Hematopoietic multipotent progenitor cell (in vitro differentiated cells): ENCODE measurements at places on chromosomes 7 and 10.
A peak's percentile ranks its signal among the peaks of the same experiment; 100 is the strongest.

GRCh38 chr10:11934262-11934661 is 108.3 kb downstream of the UPF2 start:
- DNase-seq, result no peak

DNA sequence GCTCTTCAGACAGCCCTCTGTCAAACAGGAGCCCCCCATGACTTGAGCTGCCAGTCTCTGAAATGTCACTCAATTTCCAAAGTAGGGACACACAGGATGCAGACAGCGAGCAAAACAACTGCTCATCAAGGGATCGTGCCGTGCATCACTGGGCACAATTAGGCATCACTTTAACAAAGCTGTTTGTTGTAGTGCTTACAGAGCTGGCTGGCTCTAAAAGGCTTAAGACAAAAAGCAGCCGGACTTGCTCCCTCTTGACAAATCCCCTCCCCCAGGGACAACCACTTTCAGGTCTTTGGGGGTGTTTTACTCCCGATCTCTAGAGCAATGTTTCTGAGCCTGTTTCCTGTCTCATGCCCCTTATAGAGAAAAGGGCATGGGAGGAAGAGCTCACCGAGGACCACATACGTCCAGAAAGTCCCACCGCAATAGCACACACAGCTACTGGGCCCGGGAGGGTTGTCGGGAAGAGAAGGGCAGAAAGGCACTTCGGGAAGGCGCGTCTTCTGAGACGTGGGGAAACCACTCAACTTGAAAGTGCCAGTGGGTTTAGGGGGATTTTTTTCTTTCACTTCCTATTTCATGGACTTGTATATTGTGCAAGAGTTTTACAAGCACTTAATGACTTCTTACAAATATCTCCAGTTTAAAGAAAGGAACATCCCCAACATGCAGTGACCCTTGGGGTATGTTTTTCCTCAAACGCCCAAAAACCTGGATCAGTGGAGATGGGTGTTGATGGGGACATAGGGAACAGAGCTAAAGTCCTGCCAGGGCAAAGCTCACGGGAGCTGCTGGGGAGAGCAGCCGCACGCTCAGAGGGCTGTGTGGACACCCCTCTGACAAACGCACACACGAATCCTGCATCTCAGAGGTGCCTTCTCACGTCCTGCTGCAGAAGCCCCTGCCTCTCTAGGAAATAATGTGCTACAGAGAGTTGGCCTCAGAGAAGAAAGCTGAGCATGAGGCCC is 27.1 kb downstream of the LRRC20 start:
- no peak for DNase-seq

DNA sequence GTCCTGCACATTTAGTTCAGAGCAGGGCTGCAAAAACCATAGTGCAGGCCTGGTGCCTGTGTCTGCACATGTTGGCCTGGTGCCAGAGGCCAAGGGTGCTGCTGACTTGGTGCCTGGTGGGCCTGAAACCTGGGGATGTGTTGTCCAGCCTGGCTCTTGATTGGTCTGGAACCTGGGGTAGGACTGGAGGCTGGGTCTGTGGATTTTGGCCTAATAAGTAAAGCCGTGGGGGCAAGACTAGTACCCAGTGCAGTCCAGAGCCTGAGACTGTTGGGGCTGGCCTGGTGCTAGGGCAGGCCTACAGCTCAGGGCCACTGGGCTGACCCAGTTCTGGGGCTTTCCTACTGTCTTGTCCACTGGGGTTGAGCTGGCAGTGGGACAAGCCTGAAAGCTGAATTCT is 817.9 kb downstream of the DNAJB9 start:
- no peak for DNase-seq

- DNase-seq, result peak; percentile 96
Measured at GRCh38 chr7:143205560-143206293, 16.1 kb upstream of the TAS2R40 start.

GRCh38 chr7:75702515-75702914 is 36.2 kb downstream of the HIP1 start:
- no peak for DNase-seq

- DNase-seq, result no peak
Measured at GRCh38 chr10:78552261-78552811, 516.4 kb upstream of the ZMIZ1 start.

DNA sequence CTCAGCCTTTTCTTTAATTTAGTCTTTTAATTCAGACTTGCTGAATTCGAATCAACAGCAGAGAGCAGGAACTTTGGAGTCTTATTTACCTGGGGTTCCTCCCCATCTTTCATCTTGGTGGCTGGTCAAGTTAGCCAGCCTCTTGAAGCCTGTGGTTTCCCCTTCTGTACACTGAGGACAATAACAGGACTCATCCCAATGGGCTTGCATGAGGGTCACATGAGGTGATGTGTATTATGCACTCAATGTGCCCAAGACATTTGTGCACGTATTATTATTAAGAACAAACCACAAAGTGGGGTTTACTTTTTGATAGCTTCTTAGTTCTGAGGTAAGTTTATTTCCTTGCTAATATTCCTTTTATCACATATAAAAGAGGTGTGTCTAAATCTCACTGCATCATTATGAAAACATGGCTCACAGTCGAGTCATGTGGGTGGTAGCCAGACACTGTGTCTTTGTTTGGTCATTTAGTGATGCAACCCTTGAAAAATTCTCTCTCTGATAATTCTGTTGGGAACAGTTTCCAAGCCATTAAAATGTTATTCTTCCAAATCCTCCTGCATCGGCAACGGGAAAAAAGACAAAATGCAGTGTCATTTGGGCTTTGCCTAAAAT is 86.5 kb upstream of the GRB10 start:
- DNase-seq, result no peak

DNA sequence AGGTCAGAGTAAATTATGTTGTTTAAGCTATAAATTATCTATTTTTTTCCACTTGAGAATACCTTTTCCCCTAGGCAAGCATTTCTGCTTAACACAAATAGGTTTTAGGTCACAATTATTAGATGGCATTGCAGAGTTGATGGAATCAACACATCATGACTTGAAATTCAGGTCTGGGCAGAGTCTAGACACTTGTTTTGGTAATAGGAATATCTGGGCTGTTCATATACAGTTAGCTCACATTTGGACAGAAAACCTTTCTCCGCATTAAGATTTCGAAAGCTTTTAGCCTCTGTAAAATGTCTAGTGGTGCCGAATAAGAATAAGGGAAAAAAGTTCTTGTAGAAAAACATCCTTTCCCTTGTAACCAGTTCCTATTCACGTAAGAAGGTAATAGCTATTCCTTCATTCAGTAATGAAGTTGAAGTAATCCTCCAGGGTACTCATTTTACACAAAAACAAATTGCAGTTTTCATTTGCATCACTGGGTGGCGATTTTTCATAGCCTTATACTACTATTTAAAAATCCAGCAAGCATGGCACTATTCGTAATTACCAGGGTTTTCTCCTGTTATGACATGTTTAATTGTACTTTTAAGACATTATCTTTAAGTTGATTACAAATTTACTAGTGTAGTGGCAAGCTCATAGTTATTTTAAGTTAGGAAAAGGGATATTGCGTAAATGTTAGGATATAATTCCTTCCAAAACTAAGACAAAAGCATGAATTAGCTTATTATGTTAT is 37.0 kb downstream of the RPA3 start:
- DNase-seq, result peak; percentile 74
